ENCODE measurements at places on chromosomes 11 and 22.

DNA sequence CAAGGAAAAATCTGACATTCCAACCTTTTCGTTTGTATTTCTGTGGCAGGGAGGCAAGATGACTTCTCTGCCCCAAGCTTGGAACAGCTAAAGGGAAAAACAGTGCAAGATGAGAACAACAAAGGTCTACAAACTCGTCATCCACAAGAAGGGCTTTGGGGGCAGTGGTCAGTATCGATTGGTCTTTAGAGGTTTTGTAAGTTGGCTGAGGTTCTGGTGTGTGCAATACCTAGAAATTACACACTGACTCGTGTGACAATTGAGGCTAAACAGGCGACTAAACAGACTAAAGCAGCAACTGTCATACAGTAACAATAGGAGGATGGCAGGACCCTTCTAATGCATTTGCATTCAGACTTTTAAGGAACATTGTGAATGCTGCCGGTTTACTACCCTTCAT, 994 bp downstream of the DEPDC5 start:
- DNase-seq = no peak

- no peak for DNase-seq
Measured at GRCh38 chr11:95599959-95600586, 189.5 kb downstream of the FAM76B start.

GRCh38 chr11:118227865-118228785, 3.3 kb upstream of the JAML start:
- DNase-seq = peak; percentile 37

DNA sequence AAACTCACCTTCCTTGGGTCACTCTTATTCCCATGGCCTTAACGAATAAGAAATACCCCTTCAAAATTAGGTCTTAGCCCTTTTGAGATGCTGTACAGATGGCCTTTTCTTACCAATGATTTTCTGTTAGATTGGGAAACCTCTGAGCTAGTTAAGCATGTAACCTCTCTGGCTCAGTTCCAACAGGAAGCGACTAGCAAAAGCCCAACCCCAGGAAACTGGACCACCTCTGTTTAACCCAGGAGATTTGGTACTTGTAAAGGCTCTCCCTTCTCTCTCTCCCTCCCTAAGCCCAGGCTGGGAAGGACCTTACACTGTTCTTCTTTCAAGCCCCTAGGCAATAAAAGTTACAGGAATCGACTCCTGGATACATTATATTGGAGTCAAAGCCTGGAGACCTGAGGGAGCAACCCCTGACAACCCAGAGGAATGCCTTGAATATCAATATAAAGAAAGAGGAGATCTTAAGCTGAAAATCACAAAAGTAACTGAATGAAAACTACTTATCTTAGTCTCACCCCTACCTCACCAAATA, 11.7 kb downstream of the APIP start:
- no peak for DNase-seq

GRCh38 chr22:30408388-30409102, 11.7 kb downstream of the SEC14L2 start:
- no peak for DNase-seq

DNA sequence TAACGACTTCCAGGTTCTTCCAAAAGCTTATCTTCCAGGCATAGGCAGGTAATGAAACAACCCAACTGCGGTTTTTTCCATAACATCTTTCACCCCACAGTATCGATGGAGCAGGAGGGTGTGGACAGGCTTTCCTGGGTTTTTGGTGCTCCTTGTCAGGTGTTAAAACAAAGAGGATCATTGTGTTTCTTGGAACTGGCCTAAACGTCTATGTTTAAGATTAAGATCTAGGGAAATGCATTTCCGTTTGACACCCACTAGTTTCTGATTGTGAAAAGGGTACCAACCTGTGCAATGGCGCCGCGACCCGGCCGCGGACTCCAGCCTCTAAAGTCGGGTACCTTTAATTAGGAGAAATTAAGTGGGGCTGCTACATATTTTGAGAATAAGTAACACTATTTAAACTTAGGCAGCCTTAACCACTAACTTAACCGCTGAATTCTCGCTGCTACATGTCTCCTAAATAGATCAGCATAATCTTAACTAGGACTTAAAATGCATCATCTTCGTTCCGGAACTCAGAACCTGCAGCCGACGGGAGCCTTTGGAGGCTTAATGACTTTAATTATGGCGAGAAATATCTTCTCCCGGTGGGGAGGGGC, 31.5 kb downstream of the C22orf31 start:
- no peak for DNase-seq

- DNase-seq = no peak
Measured at GRCh38 chr11:76825726-76826396, 34.9 kb upstream of the ACER3 start.

DNA sequence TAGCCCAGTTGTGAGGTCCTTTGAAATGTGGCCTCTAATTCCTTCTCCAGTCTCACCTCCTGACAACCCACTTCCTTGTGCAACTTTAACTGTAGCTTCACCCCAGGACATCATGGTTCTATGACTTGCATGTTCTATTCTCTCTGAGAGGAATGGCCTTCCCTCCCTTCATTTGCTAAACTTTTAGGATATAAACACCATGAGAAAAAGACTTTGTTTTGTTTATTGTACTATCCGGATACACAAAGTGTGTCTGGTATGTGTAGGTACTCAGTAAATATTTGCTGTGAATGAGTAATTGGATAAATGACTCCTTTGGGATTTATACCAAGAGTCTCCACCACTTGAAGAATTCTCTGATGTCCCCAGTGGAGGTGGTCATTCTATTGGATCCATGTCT, 547.6 kb downstream of the INSC start:
- DNase-seq = no peak

GRCh38 chr11:90329043-90329442, 106.2 kb upstream of the CHORDC1 start:
- no peak for DNase-seq

GRCh38 chr11:71338801-71339395, 86.5 kb upstream of the SHANK2 start:
- DNase-seq = no peak

- DNase-seq = no peak
Measured at GRCh38 chr11:96147906-96148486, 195.0 kb downstream of the MAML2 start.

DNA sequence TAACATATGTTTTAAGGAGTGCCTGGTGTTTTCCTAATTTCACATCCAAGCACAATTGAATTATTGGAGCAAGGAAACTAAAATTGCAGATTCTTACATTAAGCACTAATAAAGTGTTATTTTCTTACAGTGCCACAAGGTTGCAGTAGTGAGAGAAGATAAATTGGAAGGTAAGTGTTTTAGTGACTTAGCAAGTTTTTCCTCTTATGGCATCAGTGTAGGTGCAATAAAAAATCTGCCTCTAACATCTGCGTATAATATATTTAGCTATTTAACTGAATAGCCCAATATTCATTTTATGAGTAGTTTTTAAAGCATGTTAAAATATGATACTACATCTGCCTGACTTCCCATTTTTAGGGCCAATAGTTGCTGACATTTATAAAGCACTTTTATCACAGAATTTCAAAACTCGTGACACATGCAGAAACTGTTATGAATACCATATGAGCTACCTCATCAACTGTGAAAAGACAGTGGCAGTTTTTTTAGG, 19.0 kb downstream of the POLD3 start:
- DNase-seq = no peak

GRCh38 chr22:19527861-19528417, 3.7 kb upstream of the CLDN5 start:
- no peak for DNase-seq

- DNase-seq = no peak
Measured at GRCh38 chr11:29153078-29153477, 863.8 kb downstream of the KCNA4 start.

GRCh38 chr11:60338053-60338452, 11.0 kb downstream of the MS4A6E start:
- DNase-seq = no peak

DNA sequence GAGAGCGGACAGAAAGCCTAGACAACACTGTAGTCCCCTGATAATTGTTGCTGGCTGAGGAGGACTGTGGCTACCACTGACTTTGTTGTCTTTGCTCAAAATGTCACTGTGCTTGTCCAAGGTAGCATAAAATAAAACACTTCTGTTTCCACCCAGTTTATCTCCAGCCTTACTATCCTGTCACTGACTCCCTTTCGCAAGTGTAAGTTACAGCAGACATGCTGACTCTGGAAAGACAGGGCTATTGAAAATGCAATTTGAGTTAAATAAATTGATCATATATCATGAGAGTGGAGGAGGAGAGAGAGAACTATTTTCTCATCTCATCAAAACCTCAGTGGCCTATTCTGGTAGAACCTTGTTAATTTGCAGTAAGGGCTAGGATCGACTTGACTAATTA, 138.0 kb upstream of the KIRREL3 start:
- DNase-seq = no peak

DNA sequence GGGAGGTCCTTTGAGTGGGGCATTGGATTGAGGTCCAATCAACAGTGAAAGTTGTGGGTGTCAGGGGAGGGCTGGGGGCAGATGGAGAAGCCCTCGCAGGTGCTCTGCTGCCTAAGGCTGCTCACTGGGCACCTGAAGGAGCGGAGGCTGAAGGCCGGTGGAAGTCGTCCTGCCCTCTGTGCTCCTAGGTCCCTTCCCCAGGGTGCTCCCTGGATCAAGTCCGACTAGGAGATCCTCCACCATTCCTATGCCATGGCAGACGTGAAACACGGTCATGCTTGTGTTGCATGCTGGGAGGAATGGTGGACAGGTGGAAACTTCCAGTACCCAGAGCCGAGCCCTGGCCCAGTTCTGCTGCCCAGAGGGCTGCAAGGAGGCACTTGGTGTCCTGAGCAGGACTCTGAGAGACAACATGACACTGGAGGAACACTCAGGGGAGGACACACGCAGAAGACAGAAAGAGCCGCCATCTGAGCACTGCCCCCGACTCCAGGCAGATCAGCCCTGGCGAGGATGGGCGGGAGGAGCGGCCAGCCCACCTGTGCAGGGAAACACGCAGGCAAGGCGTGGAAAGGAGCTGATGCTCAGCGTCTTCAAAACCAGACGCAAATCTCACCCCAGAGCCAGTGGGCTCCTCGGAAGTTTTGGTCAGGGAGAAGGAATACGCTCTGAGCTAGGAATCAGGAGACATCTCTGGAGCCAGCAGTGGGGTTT, 786.8 kb downstream of the BRD1 start:
- DNase-seq = no peak

DNA sequence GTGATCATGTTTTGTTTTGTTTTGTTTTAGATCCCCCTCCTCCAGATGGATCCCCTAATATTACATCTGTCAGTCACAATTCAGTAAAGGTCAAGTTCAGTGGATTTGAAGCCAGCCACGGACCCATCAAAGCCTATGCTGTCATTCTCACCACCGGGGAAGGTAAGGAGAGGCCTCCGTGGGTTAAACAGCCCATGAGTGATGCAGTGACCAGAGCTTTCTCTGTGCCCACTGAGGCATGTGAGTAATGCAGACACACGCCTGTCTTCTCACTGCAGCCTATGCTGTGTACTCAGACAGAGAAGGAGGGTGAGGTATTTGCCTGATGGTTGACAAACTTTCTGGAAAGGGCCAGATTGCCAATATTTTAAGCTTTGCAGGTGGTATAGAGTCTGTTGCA, 73.7 kb upstream of the OR4B1 start:
- no peak for DNase-seq

Data from CD4-positive, alpha-beta T cell treated with Interleukin-17A for 4 hours (primary cell).